ENCODE measurements at places on chromosomes 1 and 21. TPM values are rescaled to one million over a fixed set of nuclear protein-coding genes. Genes with fewer than 3 reads are reported as not detected.

- no peak overlapping the region for H3K4me3 ChIP-seq
- peaks cover 6% of the 10 kb centered on the region for H3K36me3 ChIP-seq
- H3K27ac ChIP-seq, result no peak overlapping the region
- DNase-seq, result no peak
These were observed 24.0 kb upstream of the TDRD10 start for GRCh38 chr1:154478013-154478412.

The LCE1E gene
- total RNA-seq, result 1.3 TPM

DNA sequence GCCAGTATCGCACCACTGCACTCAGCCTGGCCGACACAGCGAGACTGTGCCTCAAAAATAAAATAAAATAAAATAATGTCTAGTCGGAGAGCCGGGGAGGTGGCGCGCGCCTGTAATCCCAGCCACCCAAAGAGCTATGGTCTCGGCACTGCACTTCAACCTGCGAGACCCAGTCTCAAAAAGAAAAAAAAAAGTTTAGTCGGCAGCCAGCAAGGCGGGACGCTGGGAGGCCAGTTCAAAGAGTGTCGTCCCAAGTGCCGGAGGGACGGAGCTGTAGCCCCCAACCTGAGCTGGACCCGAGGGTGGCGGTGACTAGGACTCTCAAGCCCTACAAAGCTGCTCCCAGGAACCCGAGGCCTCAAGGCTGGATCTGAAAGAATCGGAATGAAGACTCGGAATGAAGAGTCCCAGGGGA lies 632 bp upstream of the FALEC start:
- peaks cover 10% of the 10 kb centered on the region for H3K4me1 ChIP-seq
- H3K27me3 ChIP-seq, result no peaks in the 10 kb centered on the region
- H3K27ac ChIP-seq, result no peak overlapping the region
- peak overlapping the region; percentile 69 for H3K4me3 ChIP-seq
- no peaks in the 10 kb centered on the region for H3K36me3 ChIP-seq

The TRIM17 gene
- total RNA-seq, result not detected

The TLCD4 gene
- 1.9 TPM for total RNA-seq

The GBP4 gene
- 0.05 TPM for total RNA-seq

The GPR25 gene
- 0.25 TPM for total RNA-seq

The CCDC30 gene
- total RNA-seq, result 3.2 TPM

DNA sequence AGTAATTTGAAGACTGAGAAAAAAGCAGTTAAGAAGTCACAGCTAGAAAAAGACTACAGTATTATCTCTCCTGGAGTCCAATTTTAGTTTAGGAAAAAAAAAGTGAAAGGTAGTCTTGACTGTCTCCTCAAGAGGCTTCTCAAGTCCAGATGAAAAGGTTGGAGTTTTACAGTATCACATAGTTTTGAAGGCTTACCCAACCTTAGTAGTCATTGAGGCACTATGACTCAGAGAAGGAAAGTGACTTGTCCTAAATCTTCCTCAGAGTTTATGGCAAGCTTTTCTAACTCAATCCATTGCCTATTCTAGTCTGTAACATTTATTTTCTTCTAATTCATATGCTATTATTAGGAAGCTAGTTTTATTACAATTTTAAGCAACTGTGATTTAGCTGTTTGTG lies 174.9 kb downstream of the DPYD start:
- no peaks in the 10 kb centered on the region for H3K36me3 ChIP-seq
- H3K27ac ChIP-seq, result no peak overlapping the region
- peak; percentile 28 for DNase-seq
- peaks cover 2% of the 10 kb centered on the region for H3K4me1 ChIP-seq
- H3K27me3 ChIP-seq, result no peaks in the 10 kb centered on the region
- no peak overlapping the region for H3K4me3 ChIP-seq

- H3K27me3 ChIP-seq, result no peaks in the 10 kb centered on the region
- no peak overlapping the region for H3K4me3 ChIP-seq
- no peaks in the 10 kb centered on the region for H3K36me3 ChIP-seq
These were observed 8.8 kb downstream of the ASAP3 start for GRCh38 chr1:23475134-23475628.

GRCh38 chr21:15250384-15250783 lies 185.6 kb upstream of the NRIP1 start:
- no peak overlapping the region for H3K27ac ChIP-seq
- peaks cover 15% of the 10 kb centered on the region for H3K4me1 ChIP-seq
- no peak overlapping the region for H3K4me3 ChIP-seq

- peaks cover 8% of the 10 kb centered on the region for H3K36me3 ChIP-seq
- H3K4me3 ChIP-seq, result no peak overlapping the region
- DNase-seq, result no peak
- peaks cover 29% of the 10 kb centered on the region for H3K4me1 ChIP-seq
These were observed 3.5 kb downstream of the RO60 start for GRCh38 chr1:193062698-193063463.

The KRTAP11-1 gene
- not detected for total RNA-seq

- peaks cover 15% of the 10 kb centered on the region for H3K4me1 ChIP-seq
- peak overlapping the region; percentile 50 for H3K27ac ChIP-seq
- DNase-seq, result no peak
- peaks cover 3% of the 10 kb centered on the region for H3K36me3 ChIP-seq
- H3K27me3 ChIP-seq, result no peaks in the 10 kb centered on the region
These were observed 240.8 kb upstream of the FGGY start for GRCh38 chr1:59055908-59056719.

GRCh38 chr1:183472488-183473216 lies at the start of gene SMG7:
TSS of gene SMG7 (plus strand) at chr1:183472499. CDS start at chr1:183472621, 122 bp downstream.
- peaks cover 25% of the 10 kb centered on the region for H3K36me3 ChIP-seq
- peak within 1 kb of the TSS; percentile 98 for H3K27ac ChIP-seq
- DNase-seq, result no peak
- peaks cover 14% of the 10 kb centered on the region for H3K4me1 ChIP-seq

GRCh38 chr1:96256130-96256790 lies 465.3 kb upstream of the PTBP2 start:
- H3K4me3 ChIP-seq, result no peak overlapping the region
- peaks cover 6% of the 10 kb centered on the region for H3K4me1 ChIP-seq
- H3K27ac ChIP-seq, result no peak overlapping the region
- H3K27me3 ChIP-seq, result no peaks in the 10 kb centered on the region

- H3K36me3 ChIP-seq, result peaks cover 5% of the 10 kb centered on the region
- no peak for DNase-seq
- no peak overlapping the region for H3K27ac ChIP-seq
- no peaks in the 10 kb centered on the region for H3K27me3 ChIP-seq
These were observed 8.7 kb upstream of the MMEL1 start for GRCh38 chr1:2641381-2642130.

The CDCA8 gene
- 21.8 TPM for total RNA-seq

The OR2L8 gene
- not detected for total RNA-seq

DNA sequence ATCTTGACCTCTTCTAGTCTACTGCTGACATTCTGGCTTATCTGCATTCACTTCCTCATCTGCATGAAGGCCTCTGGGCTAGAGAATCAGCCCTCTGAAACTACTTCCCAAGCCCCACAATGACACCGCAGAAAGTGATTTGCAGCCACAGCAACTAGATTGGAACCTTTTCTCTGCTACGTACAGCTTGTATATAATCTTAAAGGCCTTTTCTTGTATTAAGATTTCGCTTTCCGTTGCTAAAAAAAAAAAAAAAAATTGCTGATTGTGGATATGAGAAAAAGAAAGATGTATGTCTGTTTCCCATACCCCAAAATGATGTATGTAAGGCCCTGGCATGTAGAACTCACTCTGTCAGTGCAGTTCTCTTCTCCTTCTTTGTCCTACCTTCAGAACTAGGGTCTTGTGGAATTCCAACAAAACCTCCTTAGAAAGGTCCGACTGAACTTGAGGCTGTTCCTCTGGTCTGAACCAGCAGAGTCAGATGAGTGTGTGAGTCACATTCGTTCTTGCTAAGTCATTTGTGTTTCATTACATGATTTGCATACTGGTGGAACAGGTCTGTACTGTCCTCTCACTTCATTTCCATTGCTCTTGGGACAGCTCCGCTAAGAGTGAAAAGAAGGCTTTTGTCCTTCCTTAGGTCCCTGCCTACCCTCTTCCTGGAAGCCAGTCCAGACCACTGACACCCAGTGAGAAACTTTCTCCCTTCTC lies 62.7 kb downstream of the PLPP3 start:
- H3K27me3 ChIP-seq, result no peaks in the 10 kb centered on the region
- peak; percentile 48 for DNase-seq
- H3K4me1 ChIP-seq, result no peaks in the 10 kb centered on the region
- H3K4me3 ChIP-seq, result no peak overlapping the region
- peak overlapping the region; percentile 55 for H3K27ac ChIP-seq

The DENND1B gene
- total RNA-seq, result 20.9 TPM

- H3K36me3 ChIP-seq, result no peaks in the 10 kb centered on the region
- H3K27me3 ChIP-seq, result no peaks in the 10 kb centered on the region
- DNase-seq, result peak; percentile 56
- H3K4me3 ChIP-seq, result no peak overlapping the region
- H3K27ac ChIP-seq, result no peak overlapping the region
- peaks cover 4% of the 10 kb centered on the region for H3K4me1 ChIP-seq
These were observed 93.9 kb upstream of the ADGRL4 start for GRCh38 chr1:79100385-79100784.

GRCh38 chr1:225318706-225319575 lies 108.9 kb downstream of the LBR start:
- H3K4me3 ChIP-seq, result no peak overlapping the region
- DNase-seq, result peak; percentile 85
- H3K36me3 ChIP-seq, result peaks cover under 1% of the 10 kb centered on the region
- no peaks in the 10 kb centered on the region for H3K4me1 ChIP-seq

The NTRK1 gene
- 0.33 TPM for total RNA-seq

GRCh38 chr1:101242324-101243050 lies 5.7 kb downstream of the S1PR1 start:
- H3K4me1 ChIP-seq, result peaks cover 13% of the 10 kb centered on the region
- H3K27me3 ChIP-seq, result no peaks in the 10 kb centered on the region
- H3K27ac ChIP-seq, result no peak overlapping the region
- no peaks in the 10 kb centered on the region for H3K36me3 ChIP-seq

The TMEM54 gene
- total RNA-seq, result 12.1 TPM

The GPR89B gene
- 33.6 TPM for total RNA-seq

- peaks cover 16% of the 10 kb centered on the region for H3K36me3 ChIP-seq
- no peak for DNase-seq
- H3K4me1 ChIP-seq, result peaks cover 21% of the 10 kb centered on the region
- H3K4me3 ChIP-seq, result no peak overlapping the region
- H3K27me3 ChIP-seq, result peaks cover 11% of the 10 kb centered on the region
- no peak overlapping the region for H3K27ac ChIP-seq
These were observed 7.6 kb upstream of the PIK3C2B start for GRCh38 chr1:204502241-204502640.

DNA sequence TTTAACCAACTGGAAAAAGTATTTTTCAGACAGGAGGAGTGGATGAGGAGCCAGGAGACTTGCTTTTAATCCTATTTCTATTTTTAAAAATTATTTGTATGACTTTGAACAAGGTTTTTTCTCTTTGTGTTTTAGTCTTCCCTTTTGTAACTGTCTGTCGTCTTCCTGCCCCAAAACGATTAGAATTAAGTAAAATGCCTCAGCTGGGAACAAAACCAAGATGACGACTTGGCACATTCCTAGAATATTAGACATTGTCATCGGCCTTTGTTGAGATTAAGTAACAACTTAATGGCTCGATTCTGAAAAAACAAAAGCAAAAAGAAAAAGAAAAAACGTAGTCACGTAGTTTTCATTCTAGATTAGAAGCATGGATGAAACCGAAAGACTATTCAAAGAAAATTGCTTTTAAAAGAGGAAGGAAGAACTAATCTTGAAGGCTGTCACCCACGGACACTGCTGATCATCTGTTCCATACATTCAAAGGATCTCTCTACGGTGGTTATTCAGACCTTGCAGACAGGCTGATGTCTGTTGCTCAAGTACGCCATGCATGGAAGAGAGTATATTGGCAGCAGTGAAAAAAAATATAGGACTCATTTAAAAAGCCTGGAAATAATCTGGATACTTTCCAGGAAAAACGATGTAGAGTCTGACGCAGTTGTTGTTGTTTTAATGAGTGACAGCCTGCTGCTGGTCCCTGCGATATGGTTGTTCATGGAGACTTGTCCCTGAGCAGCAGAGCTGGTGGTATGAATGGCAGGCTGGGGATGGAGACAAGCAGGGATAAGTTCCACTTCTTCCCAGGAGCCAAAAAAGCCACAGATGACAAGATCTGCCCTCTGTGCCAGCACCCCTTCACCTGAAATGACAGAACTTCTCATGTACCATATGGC lies 16.8 kb downstream of the GNG4 start:
- peak; percentile 71 for DNase-seq
- H3K27ac ChIP-seq, result peak overlapping the region; percentile 72
- H3K4me3 ChIP-seq, result peak overlapping the region; percentile 69
- peaks cover 13% of the 10 kb centered on the region for H3K4me1 ChIP-seq
- H3K27me3 ChIP-seq, result no peaks in the 10 kb centered on the region

The WNT9A gene
- 6.6 TPM for total RNA-seq

DNA sequence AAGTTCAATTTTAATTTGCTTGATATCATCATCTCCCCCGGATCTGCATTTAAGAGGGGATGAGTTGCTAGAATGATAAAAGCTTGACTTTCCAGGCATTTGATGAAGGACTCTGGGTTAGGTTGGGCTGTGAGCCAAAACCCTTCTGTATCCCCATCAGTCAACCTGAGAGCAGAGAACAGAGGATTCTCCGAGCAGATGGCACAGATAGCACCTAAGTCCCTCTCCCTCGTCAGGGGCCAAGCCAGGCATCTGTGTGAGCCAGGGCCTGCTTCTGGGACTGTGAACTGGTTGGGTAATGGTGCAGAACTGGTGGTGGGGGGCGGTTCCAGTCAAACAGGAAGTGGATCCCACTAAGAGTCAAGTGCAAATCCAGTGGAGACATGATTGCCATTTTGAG lies 205.8 kb downstream of the TNR start:
- no peak for DNase-seq
- no peaks in the 10 kb centered on the region for H3K27me3 ChIP-seq
- no peak overlapping the region for H3K27ac ChIP-seq
- no peaks in the 10 kb centered on the region for H3K36me3 ChIP-seq
- H3K4me1 ChIP-seq, result no peaks in the 10 kb centered on the region
- no peak overlapping the region for H3K4me3 ChIP-seq

The TAL1 gene
- total RNA-seq, result not detected

DNA sequence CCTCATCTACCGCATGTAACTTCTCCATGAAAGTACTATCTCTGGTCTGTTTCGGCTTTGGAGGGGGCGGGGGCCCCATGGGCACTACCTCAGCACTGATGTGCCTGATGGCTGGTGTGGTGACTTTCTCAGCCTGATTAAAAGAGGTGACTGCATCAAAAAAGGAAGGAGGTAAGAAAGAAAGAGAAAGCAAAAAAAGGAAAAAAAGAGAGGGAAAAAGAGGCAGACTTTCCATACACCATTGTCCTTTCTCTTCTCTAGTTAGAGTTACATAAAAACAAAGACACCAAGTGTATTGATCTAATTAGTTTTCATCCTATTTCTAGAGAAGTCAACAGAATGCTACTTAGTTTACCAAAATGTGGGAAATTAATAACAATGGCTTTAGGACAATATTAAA lies 43.3 kb downstream of the GON4L start:
- no peaks in the 10 kb centered on the region for H3K27me3 ChIP-seq
- no peak for DNase-seq
- no peaks in the 10 kb centered on the region for H3K4me1 ChIP-seq
- H3K27ac ChIP-seq, result no peak overlapping the region

DNA sequence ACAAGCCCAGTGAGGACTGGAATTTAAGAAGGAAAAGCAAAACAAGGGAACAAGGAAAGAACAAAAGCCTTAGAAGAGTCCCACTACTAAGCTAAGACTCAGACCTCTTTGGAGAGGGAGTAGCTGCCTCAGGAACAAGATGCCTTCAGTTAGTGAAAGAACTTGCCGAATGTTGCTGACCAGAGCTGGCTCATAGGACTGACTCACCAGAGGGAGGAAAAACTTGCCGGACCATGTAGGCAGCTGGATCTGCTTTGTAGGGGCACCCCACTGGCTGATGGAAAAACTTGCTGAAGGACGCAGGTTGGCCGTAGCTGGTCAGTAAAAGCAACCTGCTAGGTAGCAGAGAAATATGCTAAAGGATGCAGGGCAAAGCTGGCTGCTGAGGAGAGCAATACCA lies 15.3 kb upstream of the ZSWIM5 start:
- H3K27ac ChIP-seq, result no peak overlapping the region
- peak; percentile 13 for DNase-seq
- H3K36me3 ChIP-seq, result no peaks in the 10 kb centered on the region
- H3K4me1 ChIP-seq, result no peaks in the 10 kb centered on the region
- H3K27me3 ChIP-seq, result no peaks in the 10 kb centered on the region

The MAN1C1 gene
- not detected for total RNA-seq
